ENCODE measurements at places on chromosomes 1 and 21. TPM values are rescaled to one million over a fixed set of nuclear protein-coding genes. Genes with fewer than 3 reads are reported as not detected.
A peak's percentile ranks its signal among the peaks of the same experiment; 100 is the strongest.

SLC9C2 gene
- total RNA-seq, result not detected

CD160 gene
- not detected for total RNA-seq

NBPF14 gene
- 15.2 TPM for total RNA-seq

- DNase-seq, result no peak
- H3K27ac ChIP-seq, result no peak overlapping the region
- no peak overlapping the region for H3K4me3 ChIP-seq
- no peaks in the 10 kb centered on the region for H3K36me3 ChIP-seq
- H3K4me1 ChIP-seq, result peaks cover 6% of the 10 kb centered on the region
Observed at GRCh38 chr1:204846546-204846945, 24.1 kb upstream of the NFASC start.

DNA sequence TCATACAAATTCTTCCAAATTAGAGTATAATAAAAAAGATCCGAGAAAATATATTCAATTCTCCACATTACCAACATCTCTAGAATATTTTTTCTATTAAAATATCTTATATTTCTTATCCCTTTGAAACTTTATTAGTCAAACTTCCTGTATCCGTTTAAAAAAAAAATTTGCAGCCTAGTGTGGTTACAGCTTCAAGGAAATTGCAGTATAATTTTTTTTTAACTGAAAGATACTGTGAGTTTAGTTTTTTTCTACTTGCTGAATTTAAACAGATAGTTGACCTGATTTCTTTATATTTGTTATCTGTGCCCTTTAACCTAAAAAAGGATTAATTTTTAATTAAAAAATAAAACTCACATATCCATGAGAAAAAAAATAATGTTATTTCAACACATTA, 1.5 kb downstream of the RGS18 start:
- no peaks in the 10 kb centered on the region for H3K27me3 ChIP-seq
- H3K27ac ChIP-seq, result no peak overlapping the region
- no peaks in the 10 kb centered on the region for H3K4me1 ChIP-seq
- no peak for DNase-seq
- no peak overlapping the region for H3K4me3 ChIP-seq

DNA sequence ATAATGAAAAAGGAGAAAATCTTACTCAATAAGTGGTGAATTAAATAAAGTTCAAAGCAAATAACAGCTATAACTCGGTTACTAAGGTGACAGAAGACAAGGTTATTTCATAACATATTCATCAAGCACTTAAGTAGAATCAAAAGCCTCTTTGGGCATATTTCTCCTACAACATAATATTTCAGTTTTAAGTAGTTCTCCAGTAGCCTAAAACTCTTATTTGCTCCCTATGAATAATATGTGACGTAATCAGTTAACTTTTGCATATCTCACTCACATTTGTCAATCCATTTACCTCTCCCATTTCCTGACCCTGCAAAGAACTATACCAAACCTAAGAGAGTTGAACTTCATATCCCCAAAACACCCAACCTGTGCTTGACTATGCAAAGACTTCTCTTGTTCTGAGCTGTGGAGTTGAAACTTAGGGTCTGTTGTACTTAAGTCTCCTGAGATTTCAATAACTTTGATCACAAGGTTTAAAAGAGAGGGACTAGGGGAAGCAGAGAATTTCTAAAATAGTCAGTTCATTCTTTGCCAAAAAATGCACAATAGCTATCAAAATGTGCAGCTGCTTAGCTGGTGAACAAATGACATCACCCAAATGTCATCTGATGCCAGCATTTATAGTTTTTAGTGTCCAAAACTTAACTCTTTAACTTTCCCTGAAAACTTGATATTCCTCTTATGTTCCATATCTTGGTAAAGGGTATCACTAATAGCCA, 37.2 kb downstream of the TTLL7 start:
- no peak overlapping the region for H3K27ac ChIP-seq
- no peaks in the 10 kb centered on the region for H3K36me3 ChIP-seq
- H3K4me1 ChIP-seq, result no peaks in the 10 kb centered on the region
- H3K27me3 ChIP-seq, result no peaks in the 10 kb centered on the region
- H3K4me3 ChIP-seq, result no peak overlapping the region
- DNase-seq, result no peak

DNA sequence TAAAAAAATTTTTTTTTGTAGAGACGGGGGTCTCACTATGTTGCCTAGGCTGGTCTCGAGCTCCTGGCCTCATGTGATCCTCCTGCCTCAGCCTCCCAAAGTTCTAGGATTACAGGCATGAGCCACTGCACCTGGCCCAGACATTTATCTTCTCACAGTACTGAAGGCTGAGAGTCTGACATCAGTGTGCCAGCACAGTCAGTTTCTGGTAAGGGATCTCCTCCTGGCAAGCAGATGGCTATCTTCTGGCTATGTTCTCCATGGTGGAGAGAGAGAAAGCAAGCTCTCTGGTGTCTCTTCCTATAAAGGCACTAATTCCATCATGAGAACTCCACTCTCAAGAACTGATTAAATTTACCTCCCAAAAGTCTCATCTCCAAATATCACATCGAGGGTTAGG, 57.8 kb upstream of the C1orf185 start:
- no peak for DNase-seq
- H3K27me3 ChIP-seq, result peaks cover 50% of the 10 kb centered on the region
- no peaks in the 10 kb centered on the region for H3K4me1 ChIP-seq
- no peak overlapping the region for H3K27ac ChIP-seq

- H3K27ac ChIP-seq, result no peak overlapping the region
- H3K4me1 ChIP-seq, result no peaks in the 10 kb centered on the region
- H3K27me3 ChIP-seq, result no peaks in the 10 kb centered on the region
- no peaks in the 10 kb centered on the region for H3K36me3 ChIP-seq
Observed at GRCh38 chr1:181416268-181416860, 67.0 kb upstream of the CACNA1E start.

DNA sequence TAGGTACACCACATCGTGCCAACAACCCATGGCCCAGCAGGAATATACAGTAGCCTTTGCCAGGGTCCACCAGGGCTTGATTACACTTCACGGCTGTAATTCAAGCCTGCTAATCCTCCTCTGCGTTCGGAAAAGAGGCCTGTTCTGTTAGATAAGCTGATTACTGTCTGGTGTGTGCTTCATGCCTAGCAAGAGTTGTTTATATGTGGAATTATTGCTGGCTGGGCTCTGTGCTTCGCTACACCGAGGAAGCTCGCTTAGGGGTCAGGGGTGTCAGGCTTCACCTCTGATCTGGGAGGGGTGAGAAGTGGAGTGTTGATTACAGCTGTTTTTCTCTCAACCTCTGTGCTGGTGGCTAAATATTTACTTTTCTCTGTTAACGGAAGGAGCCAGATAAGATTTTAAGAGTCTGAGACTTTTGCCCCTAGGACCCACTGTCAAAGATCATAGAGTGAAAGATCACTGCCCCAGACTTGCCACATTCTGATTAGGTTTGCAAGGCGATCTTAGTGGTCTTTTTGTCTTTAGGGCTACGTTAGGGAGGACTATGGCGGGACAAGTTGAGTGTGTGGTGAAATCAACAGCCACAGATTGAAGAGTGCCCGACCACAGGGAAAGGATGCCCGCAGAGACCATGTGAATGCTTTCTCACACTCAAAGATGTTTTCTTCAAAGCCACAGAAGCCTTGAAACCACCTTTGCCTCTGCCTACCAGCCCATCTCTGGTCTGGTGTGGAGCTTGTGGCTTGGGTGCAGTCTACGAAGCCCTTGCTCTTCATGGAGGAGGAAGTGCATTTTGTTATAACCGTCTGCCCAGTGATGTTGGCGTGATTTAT, 216.1 kb downstream of the PBX1 start:
- H3K4me3 ChIP-seq, result no peak overlapping the region
- H3K27ac ChIP-seq, result peak overlapping the region; percentile 2
- no peaks in the 10 kb centered on the region for H3K27me3 ChIP-seq
- H3K4me1 ChIP-seq, result peaks cover 35% of the 10 kb centered on the region
- H3K36me3 ChIP-seq, result peaks cover 2% of the 10 kb centered on the region

DNA sequence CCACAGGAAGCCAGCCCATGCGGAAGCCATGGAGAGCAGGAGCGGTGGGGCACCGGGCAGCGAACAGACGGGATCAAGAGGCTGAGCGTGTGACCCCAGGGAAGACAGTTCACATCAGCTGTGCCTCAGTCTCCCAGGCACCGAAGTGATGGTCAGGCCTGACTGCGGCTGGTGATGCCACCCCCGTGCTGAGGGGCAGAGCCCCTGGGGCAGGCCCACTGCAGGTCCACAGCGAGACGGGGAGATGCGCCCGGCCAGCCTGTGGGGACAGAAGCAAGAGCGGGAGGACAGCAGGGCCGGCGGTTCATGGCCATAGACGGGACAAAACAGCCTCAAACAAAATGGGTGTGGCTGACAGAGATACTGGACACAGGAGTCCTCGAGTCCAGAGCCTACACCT, 93.8 kb downstream of the RIPK4 start:
- H3K4me1 ChIP-seq, result no peaks in the 10 kb centered on the region
- no peaks in the 10 kb centered on the region for H3K27me3 ChIP-seq
- DNase-seq, result no peak
- H3K36me3 ChIP-seq, result no peaks in the 10 kb centered on the region
- no peak overlapping the region for H3K4me3 ChIP-seq

DNA sequence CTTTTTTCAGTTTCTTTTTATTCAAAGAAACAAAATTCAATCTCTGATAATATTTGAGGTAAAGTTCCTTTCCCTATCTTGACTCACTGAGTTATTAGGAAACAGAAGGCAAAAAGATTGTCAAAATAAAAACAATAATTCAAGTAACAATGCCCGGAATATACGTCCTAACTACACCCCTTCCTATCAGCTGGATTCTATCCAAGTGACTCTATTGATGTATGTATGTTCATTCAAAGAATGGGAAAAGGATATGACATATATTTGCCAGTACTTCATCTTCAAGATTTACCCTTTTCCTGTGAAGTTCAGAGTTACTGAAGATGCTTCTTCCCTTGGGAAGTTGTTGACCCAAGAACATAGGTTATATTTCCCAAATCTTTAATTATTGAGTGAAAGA, 13.7 kb downstream of the SPRTN start:
- DNase-seq, result no peak
- H3K27ac ChIP-seq, result no peak overlapping the region
- H3K4me3 ChIP-seq, result no peak overlapping the region
- no peaks in the 10 kb centered on the region for H3K4me1 ChIP-seq

DNA sequence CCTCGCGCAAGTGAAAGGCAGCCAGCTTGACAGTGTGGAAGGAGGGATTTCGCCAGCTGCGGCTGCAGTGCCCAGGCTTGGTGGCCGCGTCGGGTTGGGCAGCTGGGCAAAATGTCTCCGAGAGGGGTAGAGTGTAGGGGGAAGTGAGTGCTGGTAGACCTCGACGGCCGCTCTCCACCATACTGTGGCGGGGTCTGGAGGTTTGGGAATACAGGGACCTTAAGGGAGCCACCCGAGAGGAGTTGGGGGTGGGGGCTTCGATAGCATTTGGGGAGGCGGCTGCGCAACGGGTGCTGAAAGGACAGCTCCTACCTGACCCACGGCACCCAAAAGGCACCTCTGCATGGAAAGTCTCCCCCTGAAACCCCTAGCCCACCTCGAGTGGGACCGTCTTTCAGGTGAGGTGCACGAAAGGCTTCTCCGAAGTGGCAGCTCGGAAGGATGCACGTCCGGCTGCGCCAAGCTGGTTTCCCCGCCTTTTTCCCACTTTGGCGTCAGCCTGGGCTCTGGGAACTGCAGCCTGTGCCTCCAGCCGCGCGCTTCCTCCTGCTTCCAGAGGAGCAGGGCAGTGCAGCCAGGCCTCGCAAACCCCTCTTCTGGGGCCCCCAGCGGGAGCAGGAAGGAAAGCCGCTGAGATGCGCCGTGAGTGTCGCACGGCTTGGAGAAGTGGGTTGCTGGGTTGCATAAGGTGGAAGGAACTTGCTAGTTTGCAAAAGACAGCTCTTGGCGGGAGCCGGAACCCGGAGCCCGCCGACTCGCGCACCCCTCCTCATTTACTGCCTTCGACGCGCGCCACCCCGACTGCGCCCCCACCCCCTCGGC, 531 bp upstream of the HMGN2 start:
- H3K36me3 ChIP-seq, result peaks cover 33% of the 10 kb centered on the region
- DNase-seq, result peak; percentile 65
- peak overlapping the region; percentile 99 for H3K4me3 ChIP-seq
- peaks cover 70% of the 10 kb centered on the region for H3K4me1 ChIP-seq

- H3K27me3 ChIP-seq, result no peaks in the 10 kb centered on the region
- peak; percentile 25 for DNase-seq
- H3K4me1 ChIP-seq, result peaks cover 30% of the 10 kb centered on the region
- peak within 1 kb of the TSS; percentile 86 for H3K4me3 ChIP-seq
- peaks cover 2% of the 10 kb centered on the region for H3K36me3 ChIP-seq
Observed at GRCh38 chr1:52601991-52602855, at the start of gene GPX7. TSS of gene GPX7 (plus strand) at chr1:52602371. CDS start at chr1:52602410, 39 bp downstream.

GRCh38 chr1:162028726-162029125, 5.1 kb upstream of the OLFML2B start:
- H3K27ac ChIP-seq, result no peak overlapping the region
- peaks cover 6% of the 10 kb centered on the region for H3K4me1 ChIP-seq
- DNase-seq, result no peak
- H3K27me3 ChIP-seq, result peaks cover 70% of the 10 kb centered on the region
- no peak overlapping the region for H3K4me3 ChIP-seq

DNA sequence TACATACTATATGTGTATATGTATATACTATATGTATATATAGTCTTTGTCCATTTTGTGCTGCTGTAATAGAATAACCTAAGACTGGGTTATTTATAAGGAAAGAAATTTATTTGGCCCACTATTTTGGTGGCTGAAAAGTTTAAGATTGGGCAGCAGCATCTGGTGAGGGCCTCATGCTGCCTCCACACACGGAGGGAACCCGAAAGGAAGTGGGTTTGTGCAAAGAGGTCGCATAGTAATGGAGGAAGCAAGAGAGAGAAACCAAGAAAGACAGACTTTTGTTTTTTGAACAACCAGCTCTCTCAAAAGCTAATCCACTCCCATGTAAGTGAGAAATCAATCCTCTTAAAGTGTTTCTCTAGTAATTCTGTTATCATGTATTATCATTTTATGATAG, 1147.3 kb downstream of the NCAM2 start:
- DNase-seq, result no peak
- no peaks in the 10 kb centered on the region for H3K27me3 ChIP-seq
- no peak overlapping the region for H3K4me3 ChIP-seq
- H3K36me3 ChIP-seq, result peaks cover 4% of the 10 kb centered on the region

DNA sequence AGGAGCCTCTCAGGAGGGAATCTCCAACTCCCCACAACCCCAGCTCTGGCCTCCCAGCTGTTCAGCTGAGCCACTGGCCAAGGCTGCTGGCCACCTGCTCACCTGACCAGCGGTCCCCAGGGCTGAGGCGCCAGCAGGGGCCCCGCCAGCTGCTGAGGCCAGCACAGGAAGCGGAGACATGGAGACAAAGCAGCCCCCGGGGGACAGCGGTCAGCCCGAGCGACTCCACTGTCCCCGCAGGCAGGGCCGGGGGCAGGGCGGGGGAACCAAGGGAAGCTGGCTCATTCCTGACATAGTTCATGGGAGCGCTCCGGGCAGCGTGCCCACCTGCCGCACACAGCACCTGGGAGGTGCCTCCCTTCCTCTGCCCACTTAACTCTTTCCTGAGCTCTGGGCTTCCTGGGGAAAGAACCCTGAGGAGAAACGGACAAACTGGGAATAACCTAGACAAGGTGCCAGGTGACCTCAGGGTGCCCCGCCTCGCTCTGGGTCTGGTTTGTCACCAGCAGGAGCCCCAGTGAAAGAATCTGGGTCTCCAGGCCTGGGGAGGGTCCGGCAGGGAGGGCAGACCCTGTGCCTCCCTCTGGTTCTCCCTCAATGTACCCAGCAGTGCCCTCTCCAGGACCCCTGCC, 10.7 kb downstream of the EPHA2 start:
- H3K36me3 ChIP-seq, result peaks cover 14% of the 10 kb centered on the region
- H3K4me1 ChIP-seq, result peaks cover 47% of the 10 kb centered on the region
- H3K27me3 ChIP-seq, result no peaks in the 10 kb centered on the region
- no peak overlapping the region for H3K27ac ChIP-seq
